ENCODE measurements at places on chromosomes 2 and 18. TPM values are rescaled to one million over a fixed set of nuclear protein-coding genes. Genes with fewer than 3 reads are reported as not detected.

Gene CCDC121
- total RNA-seq: 2.1 TPM

- DNase-seq: no peak
Observed at GRCh38 chr2:100208141-100208770, 65.9 kb upstream of the AFF3 start.

GRCh38 chr2:226578879-226579278 lies 220.7 kb downstream of the IRS1 start:
- no peak for DNase-seq

DNA sequence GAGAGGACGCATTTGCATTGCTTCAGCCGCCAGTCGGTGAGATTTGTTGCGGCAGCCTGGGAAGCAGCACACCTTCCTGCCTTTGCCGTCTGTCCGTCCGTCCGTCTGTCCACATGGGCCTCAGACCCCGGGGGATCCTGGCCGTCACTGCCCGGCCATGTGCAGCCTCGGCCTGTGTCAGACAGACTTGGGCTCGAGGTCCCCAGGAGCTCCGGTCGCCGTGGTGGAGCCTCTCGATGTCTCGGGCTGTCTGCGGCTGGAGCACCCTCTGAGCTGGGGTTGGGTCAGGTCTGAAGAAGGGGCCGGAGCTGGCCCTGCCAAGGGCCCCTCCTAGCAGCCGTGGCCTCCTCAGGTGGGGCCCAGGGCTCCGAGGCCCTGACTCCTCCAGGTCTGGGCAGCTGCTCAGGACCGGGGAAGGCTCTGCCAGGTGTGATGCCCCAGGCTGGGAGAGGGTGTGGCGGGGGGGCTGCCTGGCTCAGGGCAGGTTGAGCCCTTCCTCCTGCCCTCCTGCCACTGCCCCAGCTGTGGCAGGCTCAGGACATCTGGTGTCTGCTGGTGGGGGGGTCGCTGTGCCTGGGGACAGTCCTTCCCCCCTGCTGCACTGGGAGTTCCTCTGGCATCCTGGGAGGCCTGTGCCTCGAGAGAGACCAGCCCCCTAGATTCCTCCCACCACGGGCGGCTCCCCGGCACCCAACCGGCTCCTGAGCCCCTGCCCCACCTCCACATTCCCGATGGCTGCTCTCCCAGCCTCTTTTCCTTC lies 11.8 kb downstream of the NEU4 start:
- DNase-seq: peak; percentile 14

Gene L3MBTL4
- 25.6 TPM for total RNA-seq

DNA sequence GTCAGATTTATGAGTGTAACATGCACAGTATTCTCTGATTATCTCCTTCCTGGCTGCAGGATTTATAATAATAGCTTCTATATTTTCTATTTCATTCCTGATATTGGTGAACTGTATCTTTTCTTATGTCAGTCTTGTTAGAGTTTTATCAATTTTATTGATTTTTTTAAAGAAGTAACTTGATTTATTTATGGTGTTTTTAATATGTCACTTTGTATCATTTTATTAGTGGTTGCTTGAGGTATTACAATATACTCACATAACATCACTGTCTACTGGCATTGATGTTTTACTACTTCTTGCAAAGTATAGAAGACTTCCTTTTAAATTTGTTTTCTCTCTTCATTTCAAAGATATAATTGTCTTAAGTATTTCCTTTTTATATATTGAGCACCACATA lies 270.5 kb upstream of the GYPC start:
- DNase-seq: no peak

DNA sequence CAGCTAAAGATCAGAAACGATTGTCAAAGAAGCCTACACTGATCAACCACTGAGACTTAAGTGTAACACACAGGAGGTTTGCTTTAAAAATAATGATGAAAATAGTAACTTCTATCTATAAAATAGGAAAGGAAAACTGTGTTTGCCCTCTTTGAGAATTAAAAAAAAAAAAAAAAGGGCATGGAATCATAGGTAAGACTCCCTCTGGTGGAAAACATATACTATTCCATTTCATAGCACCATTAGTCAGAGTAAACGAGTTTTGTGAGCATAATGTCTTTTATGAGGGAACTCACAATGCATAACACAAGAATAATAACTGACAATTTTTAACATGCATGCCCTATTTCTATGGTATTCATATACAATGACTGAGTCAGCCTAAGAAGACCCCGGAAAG lies 36.3 kb downstream of the SLC35F5 start:
- DNase-seq: no peak

DNA sequence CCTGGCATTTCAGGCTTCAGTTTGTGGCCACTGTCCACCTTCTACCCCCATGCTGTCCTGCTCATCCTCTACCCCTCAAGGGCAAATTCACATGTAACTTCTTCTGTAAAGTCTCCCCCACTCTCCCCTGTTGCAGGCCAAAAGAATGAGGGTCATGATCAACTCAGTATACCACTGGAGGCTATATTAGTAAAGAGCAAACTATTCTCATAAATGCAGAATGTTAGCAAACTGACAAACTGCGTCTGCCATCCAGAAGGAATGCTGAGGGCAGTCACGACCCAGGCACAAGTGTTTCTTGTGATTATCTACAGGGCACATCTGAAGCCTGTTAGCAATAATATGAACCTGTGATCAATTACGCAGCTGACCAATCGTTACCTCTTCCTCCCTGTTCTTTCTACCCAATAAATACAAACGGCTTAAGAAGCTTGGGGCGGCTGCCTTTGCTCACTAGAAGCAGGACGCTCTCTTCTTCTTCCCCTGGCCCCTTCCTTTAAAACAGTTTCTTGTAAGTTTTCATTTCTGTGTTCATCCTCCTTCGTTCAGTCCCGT lies 58.3 kb downstream of the SEPTIN10 start:
- no peak for DNase-seq

DNA sequence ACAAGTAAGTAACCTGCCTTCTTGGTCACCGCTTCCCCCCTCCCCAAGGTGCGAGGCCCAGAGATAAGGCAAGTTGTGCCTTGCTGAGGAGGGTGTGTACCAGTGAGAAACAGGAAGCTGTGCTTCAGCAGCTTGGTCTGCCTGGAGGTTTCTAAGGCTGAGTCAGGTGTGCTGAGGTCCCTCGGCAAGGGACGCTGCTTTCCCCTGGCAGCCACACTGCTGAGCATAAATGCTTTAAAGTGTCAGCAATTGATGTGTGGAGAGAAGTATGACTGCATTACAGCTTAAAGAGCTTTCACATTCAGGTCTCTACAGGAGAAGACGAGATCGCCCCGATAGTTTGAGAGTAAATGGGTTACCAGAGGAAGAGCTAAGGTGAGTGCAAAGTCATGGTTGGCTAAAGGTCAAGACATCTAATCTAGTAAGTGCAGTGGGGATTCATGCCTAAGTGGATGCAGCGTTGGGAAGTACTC lies 86.9 kb downstream of the LIMS1 start:
- peak; percentile 90 for DNase-seq

- peak; percentile 61 for DNase-seq
Observed at GRCh38 chr2:172270278-172271079, 156.9 kb upstream of the ITGA6 start.

GRCh38 chr2:105950521-105951383 lies 206.0 kb downstream of the NCK2 start:
- DNase-seq: no peak

Gene IKZF2
- total RNA-seq: 5.5 TPM

Gene HAUS1
- 54.8 TPM for total RNA-seq

Measured in Peyer's patch (tissue), 4 donors.